ENCODE measurements at places on chromosomes 12 and 14. TPM values are rescaled to one million over a fixed set of nuclear protein-coding genes. Genes with fewer than 3 reads are reported as not detected.

Gene SLC38A1
- total RNA-seq: 83.4 TPM

Gene OASL
- not detected for total RNA-seq

Gene BMP4
- 3.4 TPM for total RNA-seq

Gene ADGRD1
- total RNA-seq: 4.7 TPM

Gene SERPINA10
- not detected for total RNA-seq

DNA sequence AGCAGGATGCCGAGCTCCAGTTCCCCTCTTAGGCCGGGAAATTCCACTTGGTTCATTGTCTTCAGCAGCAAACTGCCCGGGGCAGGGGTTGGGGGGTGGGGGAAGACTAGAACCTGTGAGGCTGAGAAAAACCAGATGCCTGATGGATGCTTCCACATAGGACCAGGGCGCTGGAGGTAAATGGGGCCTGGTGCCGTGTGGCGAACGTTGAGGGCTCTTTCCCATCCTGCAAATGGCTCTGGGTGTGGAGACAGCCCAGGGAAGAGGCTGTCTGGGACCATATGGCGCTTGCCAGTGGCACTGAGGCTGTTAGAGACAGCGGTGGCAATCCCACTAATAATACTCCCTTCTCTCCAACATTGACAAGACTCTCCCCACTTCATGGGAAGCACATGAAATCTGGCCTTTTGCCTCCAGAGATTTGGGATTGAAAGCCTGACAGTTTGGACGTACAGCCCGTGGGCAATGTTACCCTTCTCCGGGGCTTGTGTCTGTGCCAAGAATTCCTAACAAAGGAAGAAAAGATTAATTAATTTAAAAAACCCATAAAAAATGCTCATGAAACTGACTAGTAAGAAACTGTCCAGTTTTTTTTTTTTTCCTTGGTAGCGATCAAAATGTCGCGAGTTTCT lies 44.5 kb downstream of the MAP1LC3B2 start:
- peaks cover 45% of the 10 kb centered on the region for H3K4me1 ChIP-seq
- no peak overlapping the region for H3K27ac ChIP-seq
- H3K36me3 ChIP-seq: no peaks in the 10 kb centered on the region
- no peak overlapping the region for H3K4me3 ChIP-seq
- DNase-seq: no peak
